Activated CD4-positive, alpha-beta T cell treated with anti-CD3 and anti-CD28 coated beads, Interleukin-2, amount 10 ng/mL, durations not matched to agents 24 days and 14 days (primary cell): ENCODE measurements at places on chromosomes 11 and 22.

- no peak for DNase-seq
These were observed 156.4 kb upstream of the NARS2 start for GRCh38 chr11:78731027-78731426.

DNA sequence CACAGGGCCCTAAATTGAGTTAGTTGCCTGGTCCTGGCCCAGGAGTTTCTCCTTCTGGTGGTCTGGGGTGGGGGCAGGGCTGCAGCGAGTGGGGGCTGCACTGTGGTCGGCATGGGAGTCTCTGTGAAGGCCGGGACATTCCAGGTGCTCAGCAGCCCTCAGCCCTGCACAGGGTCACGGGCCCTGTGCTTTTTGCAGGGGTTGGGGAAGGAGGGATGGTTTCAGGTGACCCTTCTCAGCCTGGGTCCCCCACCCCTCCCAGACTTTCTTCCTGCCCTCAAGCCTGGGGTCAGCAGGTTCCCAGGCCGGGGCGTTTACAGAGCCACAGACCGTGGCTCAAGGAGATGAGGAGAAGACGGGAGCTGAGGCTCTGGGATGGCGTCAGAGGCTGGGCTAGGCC lies 7.8 kb downstream of the EMID1 start:
- no peak for DNase-seq

GRCh38 chr11:27487706-27488105 lies 15.1 kb upstream of the LGR4 start:
- no peak for DNase-seq

GRCh38 chr22:45059296-45059695 lies 49.5 kb upstream of the PHF21B start:
- no peak for DNase-seq

GRCh38 chr11:91846649-91847048 lies 378.0 kb upstream of the FAT3 start:
- no peak for DNase-seq

DNA sequence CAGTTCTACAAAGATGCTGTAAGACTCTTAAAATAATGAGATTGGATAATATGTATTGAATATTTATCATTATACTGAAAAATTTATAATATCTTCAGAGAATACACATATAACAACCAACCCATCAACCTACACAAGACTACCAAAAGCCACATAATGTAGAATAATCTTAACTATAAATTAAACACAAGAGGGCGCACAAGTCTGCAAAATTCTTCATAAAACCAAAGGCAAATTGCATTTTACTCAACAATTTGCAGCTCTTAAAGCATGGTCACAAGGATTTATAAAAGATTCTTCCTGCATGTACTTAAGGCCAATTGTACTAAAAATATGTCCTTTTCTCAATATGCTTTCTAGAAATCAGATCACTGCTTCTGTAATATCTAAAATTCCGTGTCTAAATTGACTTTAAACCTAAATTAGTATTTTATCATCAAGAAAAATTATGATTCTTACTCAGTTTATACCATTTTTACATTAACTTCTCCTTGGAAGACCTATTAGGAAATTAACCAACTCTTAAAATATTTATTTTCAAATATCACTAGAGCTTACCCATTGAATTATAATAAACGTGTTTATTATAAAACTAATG lies 79.0 kb downstream of the TTC28 start:
- DNase-seq = peak; percentile 74

- peak; percentile 84 for DNase-seq
These were observed at the start of gene CADM1 for GRCh38 chr11:115504276-115505158. Gene CADM1, minus strand, starts transcription at chr11:115504415.

DNA sequence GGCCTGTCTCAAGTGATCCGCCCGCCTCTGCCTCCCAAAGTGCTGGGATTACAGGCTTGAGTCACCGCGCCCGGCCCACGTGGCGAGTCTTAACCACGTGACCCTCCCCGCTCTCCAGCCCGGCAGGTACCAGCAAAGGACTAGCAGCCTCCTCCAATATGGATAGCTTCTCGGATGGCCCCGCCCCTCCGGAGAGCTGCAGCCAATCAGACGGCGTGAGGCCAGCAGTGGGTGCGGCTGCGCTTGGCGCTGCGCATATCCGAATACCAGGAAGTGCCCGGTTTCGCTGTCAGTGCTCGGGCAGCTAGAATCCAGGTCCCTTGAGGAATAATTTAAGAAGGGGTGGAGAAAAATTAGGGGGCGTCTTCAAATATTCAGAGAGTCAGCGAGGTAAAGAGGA lies 14.7 kb upstream of the PISD start:
- peak; percentile 98 for DNase-seq

GRCh38 chr22:46604306-46604690 lies 15.9 kb upstream of the GRAMD4 start:
- DNase-seq = peak; percentile 90

- DNase-seq = no peak
These were observed 2266.8 kb downstream of the LRRC4C start for GRCh38 chr11:39192671-39193070.

GRCh38 chr11:57792060-57792541 lies 30.5 kb downstream of the CTNND1 start:
- peak; percentile 95 for DNase-seq

- no peak for DNase-seq
These were observed 84.4 kb downstream of the TBC1D22A start for GRCh38 chr22:46846832-46847355.

DNA sequence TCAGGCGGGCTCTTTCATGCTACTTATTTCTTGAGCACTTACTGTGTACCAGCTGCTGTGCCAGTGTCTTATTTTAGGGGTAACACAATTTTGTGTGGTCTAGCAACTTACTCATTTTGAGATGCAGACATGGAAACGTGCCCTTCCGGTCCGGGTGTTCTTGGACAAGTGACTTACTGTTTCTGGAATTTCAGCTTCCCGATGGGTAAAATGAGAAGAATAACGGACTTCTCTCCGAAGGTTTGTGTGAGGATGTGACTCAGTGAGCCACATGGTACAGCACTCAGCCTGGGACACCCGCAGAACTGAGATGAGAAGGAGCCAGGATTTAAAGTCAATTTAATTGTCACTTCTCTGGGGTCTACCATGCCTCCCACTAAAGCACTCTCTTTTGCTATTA lies 114.5 kb upstream of the SYT13 start:
- DNase-seq = no peak

DNA sequence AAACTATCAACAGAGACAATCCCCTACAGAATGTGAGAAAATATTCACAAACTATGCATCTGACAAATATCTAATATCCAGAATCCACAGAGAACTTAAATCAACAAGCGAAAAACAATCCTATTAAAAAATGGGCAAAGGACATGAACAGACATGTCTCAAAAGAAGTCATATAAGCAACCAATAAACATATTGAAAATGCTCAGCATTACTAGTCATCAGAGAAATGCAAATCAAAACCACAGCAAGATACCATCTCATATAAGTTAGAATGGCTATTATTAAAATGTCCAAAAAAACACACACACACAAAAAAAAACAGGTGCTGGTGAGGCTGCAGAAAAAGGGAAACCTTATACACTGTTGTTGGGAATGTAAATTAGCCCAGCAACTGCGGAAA lies 8.3 kb upstream of the OR52E8 start:
- no peak for DNase-seq

DNA sequence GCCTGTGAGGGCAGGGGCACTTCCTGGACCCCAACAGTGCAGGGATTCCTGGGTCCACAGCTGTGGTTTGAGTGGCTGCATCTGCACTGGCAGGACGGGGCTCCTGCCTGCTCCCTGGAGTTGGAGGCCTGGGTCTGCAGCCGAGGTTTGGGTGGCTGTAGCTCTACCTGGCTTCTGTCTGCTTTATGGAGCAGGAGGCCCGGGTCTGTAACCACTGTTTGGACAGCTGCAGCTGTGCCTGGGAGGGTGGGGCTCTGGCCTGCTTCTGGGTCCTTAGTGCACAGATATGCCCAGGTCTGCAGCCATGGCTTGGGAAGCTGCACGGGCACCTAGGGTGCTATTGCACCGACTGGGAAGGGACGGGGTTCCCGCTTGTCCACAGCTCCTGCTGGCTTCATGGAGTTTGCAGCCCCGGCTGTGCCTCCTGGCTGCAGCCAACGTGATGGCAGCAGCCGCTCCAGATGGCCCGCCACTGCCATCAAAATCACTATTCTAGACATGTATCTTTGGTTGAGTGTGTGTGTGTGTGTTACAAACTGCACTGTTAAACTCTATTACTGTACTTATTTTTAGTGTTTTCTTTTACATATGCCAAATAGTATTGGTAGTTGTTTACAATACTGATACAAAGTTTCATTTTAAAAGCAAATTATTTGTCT lies 412.3 kb upstream of the KIRREL3 start:
- no peak for DNase-seq

GRCh38 chr11:46307369-46307768 lies 29.9 kb downstream of the CREB3L1 start:
- DNase-seq = no peak

GRCh38 chr22:42901790-42902508 lies 44.9 kb upstream of the ARFGAP3 start:
- DNase-seq = no peak

GRCh38 chr11:8090756-8091155 lies 9.7 kb downstream of the TUB start:
- DNase-seq = peak; percentile 61

DNA sequence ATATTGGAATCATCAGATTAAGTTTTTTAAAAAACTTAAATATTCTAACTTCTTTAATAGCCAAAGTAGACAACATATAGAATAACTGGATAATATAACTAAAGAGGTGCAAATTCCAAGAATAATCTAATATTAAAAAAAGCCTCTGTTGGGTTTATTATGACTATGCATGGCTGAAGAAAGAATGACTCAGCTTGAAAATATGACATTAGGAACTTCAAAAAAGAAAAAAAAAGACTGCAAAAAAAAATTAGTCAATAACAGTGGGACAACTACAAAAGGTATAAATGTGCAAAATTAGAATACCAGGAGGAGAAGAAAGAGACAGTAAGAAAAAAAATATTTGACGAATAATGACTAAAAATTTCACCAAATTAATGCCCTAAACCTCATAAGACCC lies 1178.0 kb downstream of the JRKL start:
- DNase-seq = no peak

GRCh38 chr11:64003807-64004589 lies 17.8 kb downstream of the OTUB1 start:
- DNase-seq = no peak

DNA sequence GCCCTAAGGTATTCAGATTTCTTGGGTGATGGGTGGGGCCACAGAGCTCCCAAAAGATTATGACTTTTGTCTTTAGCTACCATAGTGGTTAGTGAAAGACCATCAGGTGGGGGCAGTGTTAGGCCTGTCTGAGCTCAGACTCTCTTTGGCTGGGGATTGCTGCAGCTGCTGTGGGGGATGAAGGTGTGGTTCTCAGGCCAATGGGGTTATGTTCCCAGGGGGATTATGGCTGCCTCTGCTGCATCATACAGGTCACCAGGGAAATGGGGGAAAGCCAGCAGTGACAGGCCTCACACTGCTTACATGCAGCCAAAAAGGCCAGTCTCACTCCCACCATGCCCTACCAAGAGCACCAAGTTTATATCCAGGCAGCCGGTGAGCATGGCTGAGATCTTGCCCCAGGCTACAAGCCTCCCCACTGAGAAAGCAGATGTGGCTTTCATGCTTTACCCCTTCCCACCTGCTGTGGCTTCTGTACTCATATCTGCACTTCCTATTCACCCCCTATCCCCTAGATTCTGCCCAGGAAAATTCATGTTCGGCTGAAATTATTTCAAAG lies 24.8 kb downstream of the CNTF start:
- DNase-seq = no peak

- DNase-seq = peak; percentile 59
These were observed 6.0 kb upstream of the OR5B21 start for GRCh38 chr11:58513747-58514367.

GRCh38 chr11:45113807-45114206 lies 32.6 kb upstream of the PRDM11 start:
- DNase-seq = no peak

- DNase-seq = no peak
These were observed 677 bp downstream of the DYNC2H1 start for GRCh38 chr11:103109818-103110388.

- DNase-seq = no peak
These were observed 16.3 kb upstream of the SORL1 start for GRCh38 chr11:121435551-121436511.

DNA sequence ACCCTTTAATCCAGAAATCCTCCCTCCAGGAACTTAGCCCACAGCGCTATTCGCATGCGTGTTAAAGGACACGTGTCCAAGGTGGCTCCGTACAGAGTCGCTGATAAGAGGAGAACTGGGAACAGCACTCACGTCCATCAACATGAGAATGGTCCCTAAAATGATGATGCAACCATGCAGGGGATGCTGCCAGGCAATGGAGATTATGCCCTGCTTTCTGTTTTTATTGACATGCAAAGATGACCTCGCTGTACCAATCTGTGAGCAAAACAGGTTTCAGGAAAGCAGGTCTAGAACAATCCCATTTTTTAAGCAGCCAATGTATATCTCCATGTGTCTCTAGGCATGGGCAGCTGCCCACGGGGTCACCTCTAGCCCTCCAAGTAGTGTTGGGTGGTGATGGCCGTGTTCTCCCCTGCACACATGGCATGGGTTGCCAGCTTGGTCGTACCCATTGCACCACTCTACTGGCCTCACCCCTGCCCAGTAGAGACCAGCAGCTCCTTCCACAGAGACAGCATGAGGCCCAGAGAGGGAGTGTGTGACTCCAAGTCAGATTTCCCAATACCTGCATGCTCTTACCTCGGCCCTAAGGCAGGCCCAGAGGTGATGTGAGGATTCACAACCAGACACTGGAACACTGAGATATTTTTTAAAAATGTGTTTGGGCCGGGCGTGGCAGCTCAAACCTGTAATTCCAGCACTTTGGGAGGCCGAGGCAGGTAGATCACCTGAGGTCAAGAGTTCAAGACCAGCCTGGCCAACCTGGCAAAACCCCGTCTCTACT lies 68.3 kb upstream of the LINC01488 start:
- no peak for DNase-seq

GRCh38 chr22:28884747-28885350 lies 1.5 kb downstream of the ZNRF3 start:
- DNase-seq = no peak

DNA sequence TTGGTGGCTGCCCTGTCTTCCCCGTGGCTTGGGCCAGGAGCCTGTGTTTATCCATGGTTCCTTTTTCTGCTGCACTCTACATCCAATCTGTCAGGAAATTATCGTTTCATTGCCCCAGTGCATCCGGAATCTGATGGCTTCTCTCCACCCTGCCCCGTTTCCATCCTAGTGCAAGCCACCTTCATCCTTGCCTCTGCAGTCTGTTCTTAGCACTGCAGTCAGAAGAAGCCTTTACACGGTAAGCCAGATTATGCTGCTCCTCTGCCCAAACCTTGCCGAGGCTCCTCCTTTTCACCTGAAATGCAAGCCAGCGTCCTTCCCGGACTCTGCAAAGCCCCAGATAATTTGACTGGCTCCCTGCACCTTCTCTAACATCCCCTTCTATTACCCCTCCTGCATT lies 45.1 kb downstream of the PARVG start:
- DNase-seq = no peak

- DNase-seq = no peak
These were observed 20.7 kb downstream of the PIK3C2A start for GRCh38 chr11:17186932-17187692.

DNA sequence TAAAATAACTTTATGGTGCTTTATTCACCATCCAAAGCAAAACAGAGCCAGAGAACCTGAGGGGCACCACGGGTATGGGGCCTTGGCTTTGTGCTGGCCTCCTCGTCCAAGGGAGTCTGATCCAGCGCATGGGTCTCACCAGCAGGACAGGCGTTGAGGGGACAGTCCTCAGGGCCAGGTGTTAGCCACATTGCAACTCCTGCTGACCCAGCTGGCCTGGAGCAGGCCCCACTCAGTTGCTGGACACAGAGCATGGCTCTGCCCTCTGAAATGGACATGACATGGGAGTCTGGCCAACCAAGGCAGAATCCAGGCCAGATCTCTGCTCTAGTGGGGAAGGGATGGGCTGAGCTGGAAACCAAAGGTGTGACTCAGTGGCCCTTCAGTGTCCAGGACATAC lies 116.2 kb downstream of the RRAS2 start:
- DNase-seq = no peak
